Femur (tissue), 1 donor: ENCODE measurements at places on chromosomes 3 and 15.
A peak's percentile ranks its signal among the peaks of the same experiment; 100 is the strongest.

DNA sequence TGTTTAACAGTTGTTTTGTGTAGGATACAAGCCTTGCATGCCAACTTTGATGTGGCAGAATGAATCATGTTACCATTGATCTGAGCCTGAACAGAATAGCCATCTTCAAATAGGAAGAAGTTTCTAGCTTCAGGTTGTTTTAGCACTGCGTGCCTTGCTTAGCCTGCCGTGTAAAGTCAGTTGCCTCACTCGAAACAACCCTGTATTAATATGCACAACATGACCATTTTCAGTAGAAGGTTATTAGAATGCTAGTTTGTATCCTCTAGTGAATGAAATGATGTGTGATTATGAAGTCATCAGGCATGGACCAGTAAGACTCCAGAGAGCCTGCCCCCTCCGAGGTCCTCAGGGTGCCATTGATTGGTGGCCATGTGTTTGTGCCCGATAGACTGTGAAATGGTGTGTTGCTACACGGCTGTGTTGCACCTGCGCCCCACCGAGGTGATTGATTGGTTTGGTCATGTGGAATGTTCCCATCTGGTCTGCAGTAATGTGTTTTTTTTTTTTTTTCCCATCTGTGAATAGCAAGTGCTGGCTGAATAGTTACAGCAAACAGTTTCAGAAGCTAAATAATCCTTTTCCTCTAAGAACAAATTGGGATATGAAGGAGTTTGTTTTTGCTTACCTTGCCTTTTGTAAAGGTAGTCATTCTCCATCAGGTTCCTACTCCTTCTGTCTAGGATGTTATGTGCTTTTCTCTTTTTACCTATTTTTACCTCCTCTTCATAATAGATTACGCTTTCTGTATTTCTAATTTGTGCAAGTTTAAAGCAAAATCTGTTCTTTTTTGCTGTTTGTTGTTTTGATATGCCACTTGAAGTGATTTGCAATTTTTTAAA, 214.9 kb downstream of the TCF12 start:
- peak; percentile 39 for DNase-seq

GRCh38 chr3:45258317-45258716, 32.2 kb upstream of the TMEM158 start:
- DNase-seq, result no peak

DNA sequence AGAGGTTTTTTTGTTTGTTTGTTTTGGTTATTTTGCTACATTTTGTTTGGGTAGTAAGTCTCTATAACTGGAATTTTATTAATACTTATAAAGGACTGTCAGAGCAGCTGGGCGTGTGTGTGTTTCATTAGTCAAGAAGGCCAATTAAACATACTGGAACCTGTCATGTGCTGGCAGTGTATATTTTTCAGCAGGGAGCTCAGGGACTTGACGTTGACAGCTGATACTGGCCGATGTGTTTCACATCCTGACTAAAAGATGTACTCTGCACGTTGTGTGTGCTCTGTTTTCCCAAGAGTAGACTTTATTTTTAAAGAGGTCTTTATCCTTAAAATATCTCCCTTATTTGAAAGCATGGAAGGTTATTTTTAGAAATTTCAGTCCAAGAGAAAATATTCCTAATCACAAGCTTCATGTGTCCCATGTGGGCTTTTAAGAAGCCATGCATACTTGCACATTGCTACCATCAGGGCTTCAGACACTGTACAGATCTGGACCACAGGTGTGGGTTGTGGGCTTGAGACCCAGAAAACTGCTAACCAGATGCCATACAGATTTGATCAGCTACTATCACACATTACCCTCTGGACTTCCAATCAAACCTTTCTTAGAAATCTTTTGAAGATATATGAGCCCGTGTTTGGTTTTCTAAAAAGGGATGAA, 135.9 kb downstream of the FEZF2 start:
- DNase-seq, result no peak

DNA sequence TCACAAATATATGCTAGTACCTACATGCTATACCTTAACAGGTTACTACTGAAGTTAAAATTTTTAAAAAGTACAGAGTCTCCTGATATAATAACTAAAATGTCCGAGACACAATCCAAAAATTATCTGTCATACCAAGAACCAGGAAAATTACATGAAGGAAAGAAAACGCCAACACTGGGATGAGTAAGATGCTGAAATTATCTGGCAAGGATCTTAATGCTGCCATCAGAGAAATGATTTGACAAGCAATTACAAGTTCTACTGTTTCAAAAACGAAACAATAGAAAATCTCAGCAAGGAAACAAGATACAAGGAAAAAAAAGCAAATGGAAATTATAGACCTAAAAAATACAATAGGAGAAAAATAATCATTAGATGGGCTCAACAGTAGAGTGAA, 92.5 kb downstream of the UBE3A start:
- no peak for DNase-seq

GRCh38 chr3:160986069-160986468, 119.1 kb downstream of the B3GALNT1 start:
- no peak for DNase-seq

DNA sequence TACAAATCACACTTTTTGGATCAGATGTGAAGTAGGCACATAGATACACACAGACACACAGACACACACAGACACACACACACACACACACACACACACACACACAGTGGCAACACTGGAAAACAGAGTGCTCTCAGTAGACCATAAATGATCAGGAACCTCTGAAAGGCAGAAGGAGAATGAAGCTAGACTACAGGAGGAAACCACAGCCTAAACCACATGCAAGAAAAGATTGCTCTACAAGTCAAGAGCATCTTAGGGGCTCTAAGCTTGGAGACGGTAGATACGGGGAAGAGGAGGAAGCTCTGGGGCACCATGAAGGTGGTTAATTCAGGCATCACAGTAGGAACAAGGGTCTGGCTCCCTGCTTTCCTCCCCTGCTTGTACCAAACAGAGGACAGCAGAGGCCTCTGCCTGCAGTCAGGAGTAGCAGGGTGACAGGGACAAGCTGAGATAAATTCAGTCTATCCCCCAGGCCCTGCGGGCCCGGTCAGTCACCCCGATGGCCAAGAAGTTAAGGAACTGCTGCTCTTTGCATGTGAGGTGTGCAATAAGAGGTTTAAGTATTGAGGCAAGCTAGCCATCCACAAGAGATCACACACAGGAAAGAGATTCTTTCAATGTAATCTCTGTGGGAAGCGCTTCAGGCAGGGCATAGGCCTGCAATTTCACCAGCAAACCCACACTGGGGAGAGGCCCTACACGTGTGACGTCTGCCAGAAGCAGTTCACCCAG, 23.5 kb upstream of the ARPIN start:
- DNase-seq, result no peak

- no peak for DNase-seq
These were observed 2.2 kb downstream of the MED12L start for GRCh38 chr3:151087648-151088047.

GRCh38 chr3:81692766-81693165, 68.7 kb downstream of the GBE1 start:
- DNase-seq, result no peak

GRCh38 chr3:139716908-139717485, 39.2 kb upstream of the NMNAT3 start:
- no peak for DNase-seq

GRCh38 chr3:132268956-132269355, 48.3 kb upstream of the ACP3 start:
- DNase-seq, result no peak

- DNase-seq, result no peak
These were observed 473.1 kb downstream of the MCTP2 start for GRCh38 chr15:94704421-94704820.

DNA sequence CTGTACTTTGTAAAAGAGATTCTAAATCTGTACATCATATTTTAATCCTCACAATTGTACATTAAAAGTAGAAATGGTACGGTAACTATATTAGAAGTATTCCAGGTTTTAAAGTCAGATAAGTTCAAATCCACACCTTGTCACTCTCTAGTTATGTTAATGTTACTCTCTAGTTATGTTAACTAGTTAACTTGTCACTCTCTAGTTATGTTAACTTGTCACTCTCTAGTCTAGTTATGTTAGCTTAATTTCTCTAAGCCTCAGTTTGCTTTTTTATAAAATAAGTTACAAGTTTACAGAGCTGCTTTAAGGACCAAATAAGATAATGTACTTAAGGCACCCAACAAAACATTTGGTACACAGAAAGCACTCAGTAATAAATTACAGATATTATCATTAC, 42.6 kb downstream of the ZNF280D start:
- DNase-seq, result no peak

GRCh38 chr3:189772584-189772983, 141.4 kb downstream of the TP63 start:
- no peak for DNase-seq

DNA sequence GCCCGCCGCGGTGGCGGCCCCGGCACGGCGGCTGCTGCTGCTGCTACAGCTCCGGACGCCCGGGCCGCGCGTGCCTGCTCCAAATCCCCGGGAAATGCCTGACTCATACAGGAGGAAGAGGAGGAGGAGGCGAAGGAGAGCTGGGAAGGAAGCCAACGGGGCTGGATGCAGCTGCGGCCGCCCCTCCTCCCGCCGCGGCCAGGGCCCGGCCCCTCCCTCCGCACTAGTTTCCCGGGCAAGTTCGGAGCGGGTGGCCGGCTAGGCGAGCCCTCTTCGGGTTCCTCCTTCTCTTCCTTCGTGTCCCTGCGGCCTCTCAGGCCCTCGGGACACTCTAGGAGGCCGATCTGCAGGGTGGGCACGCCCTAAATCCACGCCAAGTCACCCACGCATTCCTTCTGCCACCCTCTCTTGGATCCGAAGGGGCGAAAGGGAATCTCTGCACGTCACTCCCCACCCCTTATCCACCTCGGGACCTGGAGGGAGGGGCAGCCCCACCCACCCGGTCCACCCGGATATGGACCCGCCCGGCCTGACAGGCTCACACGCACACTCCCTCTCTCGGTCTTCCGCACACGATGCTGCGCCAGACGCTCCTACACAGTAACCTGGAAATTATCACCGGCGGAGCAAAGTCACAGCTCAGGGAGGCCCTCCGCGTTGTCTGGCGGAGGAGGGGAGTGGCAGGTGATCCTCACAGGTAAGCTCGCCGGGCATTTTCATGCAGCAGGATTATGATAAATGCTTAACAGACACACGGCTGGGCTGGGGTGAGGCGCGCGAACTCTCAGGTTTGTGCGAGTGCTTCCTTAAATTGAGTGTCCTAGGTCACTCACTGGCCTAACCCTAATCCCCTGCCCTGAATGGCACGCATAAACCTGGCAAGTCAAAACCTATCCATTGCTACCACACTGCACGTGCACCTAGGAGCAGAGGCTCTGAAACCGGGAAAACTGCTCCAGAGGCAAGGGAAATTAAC, at the start of the genes OSBPL10 and ZNF860:
OSBPL10 (minus strand) TSS at position 57 of the 976 bp plus-strand sequence. CDS start 83 bp downstream, outside the sequence.
ZNF860 (plus strand) TSS at position 545 of the 976 bp plus-strand sequence. CDS start 7,330 bp downstream, outside the sequence.
- DNase-seq, result peak; percentile 92

GRCh38 chr3:9770276-9770812, 597 bp upstream of the CAMK1 start:
- peak; percentile 86 for DNase-seq

GRCh38 chr3:191353022-191353777, 22.9 kb upstream of the UTS2B start:
- no peak for DNase-seq

- DNase-seq, result no peak
These were observed 1462.8 kb upstream of the GBE1 start for GRCh38 chr3:83224101-83224868.

DNA sequence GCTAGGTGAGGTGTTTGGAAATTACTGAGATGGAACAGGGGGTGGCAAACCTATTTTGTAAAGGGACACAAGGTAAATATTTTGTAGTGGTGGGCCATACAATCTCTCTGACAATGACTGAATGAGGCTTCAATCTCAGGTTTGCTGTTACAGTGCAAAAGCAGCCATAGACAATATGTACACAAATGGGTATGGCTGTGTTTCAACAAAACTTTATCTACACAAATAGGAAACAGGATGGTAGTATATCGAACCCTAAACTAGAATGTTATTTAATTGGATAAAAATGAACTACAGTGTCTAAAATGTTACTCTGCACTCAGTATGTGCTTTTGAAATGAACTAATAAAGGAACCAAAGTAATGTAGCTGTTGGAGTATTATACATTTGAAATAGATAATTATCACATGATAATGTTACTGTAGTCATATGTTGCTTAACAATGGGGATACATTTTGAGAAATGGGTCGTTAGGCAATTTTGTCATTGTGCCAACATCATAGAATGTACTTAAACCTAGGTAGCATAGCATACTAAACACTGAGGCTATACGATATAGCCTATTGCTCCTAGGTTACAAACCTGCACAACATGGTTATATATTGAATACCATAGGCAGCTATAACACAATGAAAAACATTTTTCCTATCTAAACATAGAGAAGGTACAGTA, 495.2 kb upstream of the TBL1XR1 start:
- no peak for DNase-seq

GRCh38 chr3:157573780-157574378, 70.7 kb upstream of the VEPH1 start:
- no peak for DNase-seq

DNA sequence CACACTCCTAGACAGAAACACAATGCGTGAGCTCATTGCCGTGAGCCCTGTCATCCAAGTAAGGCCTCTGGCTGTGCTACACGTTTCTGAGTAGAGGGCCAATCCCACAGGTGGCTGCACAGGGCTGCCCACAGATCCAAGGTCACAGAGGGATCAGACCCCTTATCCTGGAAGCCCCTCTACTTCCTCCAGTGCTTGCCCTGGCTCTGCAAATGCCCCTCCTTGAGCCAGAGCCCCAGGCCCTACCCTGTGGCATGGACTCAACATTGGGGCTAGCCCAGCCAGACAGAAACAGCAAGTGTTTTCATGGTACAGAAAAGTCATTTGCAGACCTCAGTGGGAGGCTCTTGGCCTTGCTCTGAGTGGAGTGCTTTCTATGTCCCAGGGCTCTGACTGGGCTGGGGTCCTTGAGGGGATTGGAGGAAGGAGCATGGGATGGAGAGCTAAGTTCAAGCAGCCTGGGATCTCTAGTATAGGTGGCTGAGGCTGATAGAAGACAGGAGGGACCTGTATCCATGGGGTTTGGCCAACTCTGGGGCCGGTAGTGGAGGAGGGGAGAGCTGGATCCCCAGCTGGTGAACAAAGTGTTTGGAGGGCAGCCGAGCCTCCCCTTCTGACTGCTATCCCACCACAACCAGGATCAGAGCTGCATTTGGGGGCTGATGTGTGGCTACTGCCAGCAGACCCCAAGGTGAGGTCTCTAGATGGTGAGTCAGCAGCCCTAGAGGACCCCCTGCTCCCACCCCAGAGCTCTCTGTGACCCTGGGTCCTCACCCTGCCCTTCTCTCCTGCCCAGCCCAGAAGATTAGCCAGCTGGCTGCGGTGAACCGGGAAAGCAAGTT, 38.7 kb downstream of the GOLGA6A start:
- no peak for DNase-seq

DNA sequence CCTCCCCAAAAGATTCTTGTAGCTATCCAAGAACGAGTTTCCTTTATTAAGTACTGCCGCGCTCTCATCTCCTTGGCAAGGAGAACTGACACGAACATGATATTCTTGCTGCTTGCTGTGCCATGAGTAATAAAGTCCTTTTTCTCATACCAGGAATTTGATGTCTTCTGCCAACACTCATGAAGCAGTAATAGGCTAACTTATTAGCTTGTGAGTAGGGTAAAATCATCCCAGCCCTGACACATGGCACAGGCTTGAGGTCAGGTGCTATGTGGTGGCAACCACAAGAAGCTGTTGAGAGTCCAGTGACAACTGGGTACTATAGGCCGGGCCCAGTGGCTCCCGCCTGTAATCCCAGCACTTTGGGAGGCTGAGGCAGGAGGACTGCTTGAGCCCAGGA, 22.7 kb upstream of the UBXN7 start:
- DNase-seq, result no peak
